ENCODE measurements at places on chromosomes 5 and 9. TPM values are rescaled to one million over a fixed set of nuclear protein-coding genes. Genes with fewer than 3 reads are reported as not detected.

The ECSCR gene
- not detected for total RNA-seq

GRCh38 chr5:69331528-69332445 lies 814 bp downstream of the CCDC125 start:
- peak; percentile 14 for DNase-seq

- DNase-seq = no peak
Measured at GRCh38 chr5:39148983-39149534, 70.3 kb downstream of the FYB1 start.

GRCh38 chr5:55110217-55110616 lies 7.8 kb downstream of the GZMA start:
- no peak for DNase-seq

GRCh38 chr9:98516897-98517503 lies 191.7 kb downstream of the GABBR2 start:
- no peak for DNase-seq

DNA sequence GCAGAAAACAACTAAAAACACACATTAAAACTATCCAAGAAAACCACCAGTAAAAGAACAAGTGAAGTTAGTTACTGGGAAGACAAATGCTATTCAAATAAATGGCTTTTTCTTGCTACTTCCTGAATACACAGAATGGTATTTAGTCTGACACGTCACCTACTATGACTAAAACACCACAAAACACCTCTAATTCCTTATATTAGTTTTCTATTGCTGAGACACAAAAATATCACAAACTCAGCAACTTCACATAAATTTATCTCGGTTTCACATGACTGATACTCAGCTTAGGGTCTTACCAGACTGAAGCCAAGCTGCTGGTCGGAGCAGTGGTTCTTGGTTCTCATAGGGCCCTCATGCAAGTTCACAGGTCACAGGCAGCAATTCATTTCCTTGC lies 5.4 kb downstream of the DMAC1 start:
- no peak for DNase-seq

- no peak for DNase-seq
Measured at GRCh38 chr9:69076550-69076949, 41.0 kb downstream of the FXN start.

All from chondrocyte (in vitro differentiated cells).